Fibroblast of skin of left biceps (primary cell): ENCODE measurements at places on chromosomes 5 and 9.

DNA sequence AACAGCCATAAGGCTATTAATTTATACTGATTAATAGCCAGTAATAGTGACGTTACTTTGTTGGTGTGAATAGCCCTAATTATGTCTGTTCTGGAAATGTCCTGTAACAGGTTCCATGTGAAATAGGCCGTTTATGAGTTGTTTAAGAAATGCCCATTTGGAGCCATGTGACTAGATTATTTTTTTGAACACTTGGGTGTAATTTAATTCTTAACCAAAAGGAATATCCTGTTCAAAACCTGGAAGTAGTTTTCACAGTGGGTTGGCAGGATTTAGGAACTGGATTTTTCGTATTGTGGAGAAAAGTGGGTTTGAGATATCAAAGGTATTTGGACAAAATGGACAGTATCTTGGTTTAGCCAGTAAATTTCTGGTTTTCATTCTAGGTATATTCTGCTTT, 1.3 kb downstream of the TENT2 start:
- DNase-seq: no peak

- no peak for DNase-seq
Observed at GRCh38 chr9:109391176-109391575, 70.3 kb upstream of the EPB41L4B start.

DNA sequence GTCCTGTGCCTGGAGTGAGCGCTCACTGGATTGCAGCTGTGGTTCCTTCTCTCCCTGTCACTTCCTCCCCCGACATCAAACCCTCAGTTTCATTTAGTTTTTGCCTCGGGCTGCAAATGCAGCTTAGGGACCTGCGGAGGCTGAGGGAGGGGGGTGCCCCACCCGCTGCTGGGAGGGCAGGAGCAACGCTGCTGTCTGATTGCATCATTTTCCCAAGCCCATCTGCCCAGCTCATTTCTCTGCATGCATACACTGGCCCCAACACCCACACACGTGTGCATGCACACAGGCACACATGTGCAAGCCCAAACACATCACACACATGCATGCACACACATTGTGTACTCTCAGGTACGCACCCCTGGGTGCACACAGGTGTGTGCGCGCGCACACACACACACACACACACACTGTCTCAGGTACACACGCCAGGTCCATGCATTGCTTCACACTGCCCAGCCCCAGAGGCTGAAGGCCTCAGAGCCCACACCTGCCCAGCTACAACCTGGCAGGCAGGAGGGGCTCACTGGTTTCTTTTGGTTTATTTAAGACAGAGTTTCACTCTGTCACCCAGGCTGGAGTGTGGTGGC, 3.4 kb downstream of the ASS1 start:
- DNase-seq: peak; percentile 49

GRCh38 chr9:115972843-115973595, 180.6 kb upstream of the PAPPA start:
- no peak for DNase-seq

DNA sequence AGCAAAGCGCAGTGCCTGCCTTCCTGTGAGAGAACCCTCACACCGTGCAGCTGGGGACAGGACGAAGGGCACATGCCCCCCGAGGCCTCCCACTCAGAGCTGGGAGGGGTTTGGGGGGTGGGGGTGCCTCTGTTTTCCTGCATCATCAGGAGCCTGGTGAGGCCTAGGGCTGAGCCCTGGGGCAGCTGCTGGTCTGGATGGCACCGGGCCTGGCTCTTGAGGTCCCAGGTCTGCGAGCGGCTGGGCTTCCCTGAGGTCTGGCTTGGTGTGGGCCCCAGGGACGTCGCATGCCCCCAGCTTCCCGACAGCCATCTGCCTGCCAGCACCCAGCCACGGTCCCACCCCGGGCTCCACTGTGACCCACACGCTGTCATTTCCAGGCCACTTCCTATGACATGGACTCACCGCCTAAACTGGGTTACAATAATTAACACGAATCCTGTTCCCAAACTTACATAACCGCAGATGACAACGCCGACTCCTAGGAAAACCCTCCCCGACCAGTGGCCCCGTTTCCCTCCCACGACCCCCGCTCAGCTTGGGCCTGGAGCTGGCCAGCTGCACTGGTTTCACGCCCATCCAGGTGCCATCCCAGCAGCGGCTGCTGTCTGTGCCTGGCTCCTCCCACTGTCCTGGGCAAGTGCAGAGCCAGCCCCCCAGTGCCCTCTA, 8.7 kb downstream of the NACC2 start:
- no peak for DNase-seq

DNA sequence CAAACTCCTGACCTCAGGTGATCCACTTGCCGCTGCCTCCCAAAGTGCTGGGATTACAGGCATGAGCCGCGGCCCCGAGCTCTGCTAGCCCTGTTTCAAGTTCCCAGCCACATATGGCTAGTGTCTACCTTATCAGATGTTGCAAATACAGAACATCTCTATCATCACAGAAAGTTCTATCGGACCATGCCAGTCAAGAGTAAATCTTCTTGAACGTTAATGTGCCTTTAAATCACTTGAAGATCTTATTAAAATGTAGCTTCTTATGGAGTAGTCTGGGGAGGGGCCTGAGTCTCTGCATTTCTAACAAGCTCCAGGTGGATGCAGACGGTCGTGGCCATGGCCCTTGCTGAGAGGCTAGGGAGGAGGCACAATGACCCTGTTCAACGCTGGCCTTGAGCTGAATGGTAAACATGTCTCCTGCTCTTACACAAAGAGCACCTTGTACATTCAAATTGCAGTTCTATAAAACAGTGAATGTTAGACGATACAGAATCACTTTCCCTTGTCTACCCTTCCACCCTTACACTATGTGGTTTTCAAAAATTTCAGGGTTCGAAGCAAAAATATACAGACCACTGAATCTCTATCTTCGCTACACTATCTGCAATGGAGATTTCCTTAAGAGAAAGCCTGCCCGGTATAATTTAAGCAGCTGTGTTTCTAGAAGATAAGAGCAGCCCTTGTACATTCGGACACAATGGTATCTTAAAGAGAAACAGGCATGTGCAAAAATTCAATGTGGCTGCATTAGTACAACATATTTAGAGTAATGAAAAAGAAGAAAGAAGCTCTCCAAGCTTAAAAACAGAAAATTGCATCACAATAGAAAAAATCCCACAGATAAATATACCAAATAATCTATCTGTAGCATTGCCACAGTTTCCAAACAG, 114.1 kb downstream of the FRMD3 start:
- DNase-seq: no peak

DNA sequence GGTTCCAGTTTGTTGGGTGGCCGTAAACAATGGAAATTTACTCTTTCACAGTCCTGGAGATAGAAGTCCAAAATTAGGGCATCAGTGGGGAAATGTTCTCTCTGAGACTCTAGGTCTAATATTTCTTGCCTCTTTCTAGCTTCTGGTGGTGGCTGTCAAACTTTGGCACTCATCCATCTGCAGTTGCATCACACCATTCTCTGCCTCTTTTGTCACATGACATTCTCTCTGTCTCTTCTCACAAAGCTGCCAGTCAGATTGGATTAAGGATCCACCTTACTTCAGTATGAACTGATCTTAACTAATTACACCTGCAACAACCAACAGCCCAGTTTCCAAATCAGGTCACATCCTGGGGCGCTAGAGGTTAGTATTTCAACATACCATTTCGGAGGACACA, 222.9 kb upstream of the FTMT start:
- DNase-seq: no peak

GRCh38 chr5:77301447-77301883, 91.0 kb downstream of the PDE8B start:
- peak; percentile 49 for DNase-seq

DNA sequence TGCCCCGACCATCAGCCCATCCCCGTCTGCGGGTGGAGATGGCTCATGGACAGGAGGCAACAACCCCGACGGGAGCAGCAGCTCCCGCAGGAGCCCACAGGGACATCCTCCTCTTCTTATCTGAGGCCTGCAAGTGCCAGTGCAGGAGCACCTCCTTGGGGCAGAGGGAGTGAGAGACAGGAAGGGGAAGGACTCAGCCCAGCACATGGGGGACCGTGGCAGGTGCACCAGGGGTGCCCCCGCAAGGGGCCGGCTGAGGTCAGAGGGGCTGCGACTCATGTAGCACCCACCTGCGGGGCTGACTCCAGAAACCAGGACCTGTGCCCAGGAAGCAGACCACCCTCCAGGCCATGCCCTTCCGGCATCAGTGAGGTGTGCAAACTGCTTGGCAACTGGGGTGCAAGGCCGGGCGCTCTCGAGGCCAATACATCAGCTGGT, 259.8 kb upstream of the ADAMTS16 start:
- DNase-seq: no peak

DNA sequence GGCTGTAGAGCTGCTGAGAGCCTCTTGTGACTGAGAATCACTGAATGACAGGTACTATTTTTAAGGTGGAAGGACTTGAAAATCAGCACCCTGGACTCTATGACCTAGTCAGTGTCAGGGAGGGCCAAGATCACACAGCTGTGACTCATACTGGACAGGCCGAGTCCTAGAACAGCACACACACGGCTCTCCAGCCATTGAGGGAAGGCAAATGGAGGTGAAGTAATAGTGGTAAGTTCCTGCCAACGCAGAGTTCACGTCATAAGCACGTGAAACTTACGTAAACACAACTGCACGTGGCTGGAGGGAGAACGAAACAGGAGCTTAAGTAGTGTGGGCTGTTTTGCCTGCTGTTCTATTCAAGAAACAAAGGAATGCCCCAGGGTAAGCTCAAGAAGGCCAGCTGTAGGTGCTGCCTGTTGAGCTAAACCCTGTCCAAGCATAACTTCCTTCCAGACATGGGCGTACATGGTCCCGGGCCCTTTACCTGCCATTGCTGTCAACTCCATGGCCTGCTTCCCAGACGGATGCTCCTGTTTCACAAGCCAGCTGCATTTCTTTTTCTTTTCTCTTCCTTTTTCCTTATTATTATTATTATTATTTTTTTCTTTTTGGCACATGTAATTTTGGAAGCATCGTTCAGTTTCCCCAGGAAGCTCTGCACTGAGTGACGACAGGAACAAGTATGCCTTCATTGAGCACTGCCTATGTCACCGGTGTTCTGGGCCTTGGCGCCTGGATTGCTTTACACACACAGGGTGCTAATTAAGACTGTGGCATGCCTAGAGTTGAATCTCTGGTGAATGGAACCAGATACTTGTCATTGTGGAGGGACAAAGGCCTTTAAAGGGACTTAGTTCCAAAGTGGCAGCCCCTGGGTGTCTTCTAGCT, 10.2 kb upstream of the LCP2 start:
- DNase-seq: no peak

DNA sequence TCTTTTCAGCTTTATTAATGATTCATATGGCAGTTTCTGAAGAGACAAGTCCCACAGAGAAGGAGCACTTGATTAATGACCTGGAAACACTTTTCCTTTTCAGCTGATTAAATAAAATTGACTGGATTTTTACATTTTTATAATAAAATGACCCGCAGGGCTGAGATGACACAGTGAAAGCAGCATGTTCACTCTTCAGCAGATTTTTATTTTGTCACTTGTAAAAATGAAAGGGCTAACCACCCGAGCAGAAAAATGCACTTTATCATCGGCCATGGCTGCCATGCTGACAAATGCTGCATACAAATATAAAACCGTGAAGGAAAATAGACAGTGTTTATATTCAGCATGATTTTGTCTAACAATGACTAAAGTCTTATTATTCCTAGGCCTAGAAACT, 321.6 kb upstream of the ITGA1 start:
- DNase-seq: no peak

DNA sequence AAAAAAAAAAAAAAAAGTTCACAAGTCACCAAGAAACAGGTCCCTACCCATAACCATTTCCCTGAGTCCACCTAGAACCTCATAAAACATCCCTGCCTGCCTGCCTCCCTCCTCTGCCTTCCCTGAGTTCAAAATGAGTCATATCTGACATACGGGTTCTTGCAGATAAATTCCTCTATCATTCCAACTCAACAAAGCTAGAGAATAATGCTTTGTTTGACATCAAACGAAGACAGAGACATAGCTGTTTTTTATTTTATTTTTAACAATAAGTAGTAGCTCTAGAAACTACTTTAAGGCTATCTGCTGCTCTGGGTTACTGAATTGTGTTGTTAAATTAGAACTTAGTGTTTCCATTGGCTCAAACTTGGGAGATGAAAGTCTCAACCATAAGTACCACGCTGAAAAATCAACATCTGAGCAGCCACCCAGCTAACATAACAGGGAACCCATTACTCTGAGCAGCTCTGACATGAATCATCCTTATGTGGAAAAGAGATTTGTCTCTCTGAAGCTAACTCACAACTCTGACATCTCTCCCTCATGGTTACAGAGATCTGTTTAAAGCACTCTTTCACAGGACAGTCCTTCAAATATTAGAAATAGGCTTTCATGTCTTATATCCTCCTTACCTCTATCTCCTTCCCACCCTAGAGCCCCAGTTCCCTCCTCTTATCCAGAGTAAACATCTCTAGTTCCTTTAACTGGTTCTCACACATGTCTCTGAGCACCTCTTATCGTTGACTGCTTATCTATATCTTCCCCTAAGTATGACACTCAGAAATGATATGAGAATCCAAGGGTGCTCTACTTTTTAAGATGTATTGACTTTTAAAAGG, 12.1 kb downstream of the TMEM245 start:
- peak; percentile 33 for DNase-seq

- no peak for DNase-seq
Observed at GRCh38 chr5:133327946-133328401, 276.2 kb downstream of the HSPA4 start.

GRCh38 chr9:123716339-123716945, 213.5 kb downstream of the DENND1A start:
- no peak for DNase-seq

DNA sequence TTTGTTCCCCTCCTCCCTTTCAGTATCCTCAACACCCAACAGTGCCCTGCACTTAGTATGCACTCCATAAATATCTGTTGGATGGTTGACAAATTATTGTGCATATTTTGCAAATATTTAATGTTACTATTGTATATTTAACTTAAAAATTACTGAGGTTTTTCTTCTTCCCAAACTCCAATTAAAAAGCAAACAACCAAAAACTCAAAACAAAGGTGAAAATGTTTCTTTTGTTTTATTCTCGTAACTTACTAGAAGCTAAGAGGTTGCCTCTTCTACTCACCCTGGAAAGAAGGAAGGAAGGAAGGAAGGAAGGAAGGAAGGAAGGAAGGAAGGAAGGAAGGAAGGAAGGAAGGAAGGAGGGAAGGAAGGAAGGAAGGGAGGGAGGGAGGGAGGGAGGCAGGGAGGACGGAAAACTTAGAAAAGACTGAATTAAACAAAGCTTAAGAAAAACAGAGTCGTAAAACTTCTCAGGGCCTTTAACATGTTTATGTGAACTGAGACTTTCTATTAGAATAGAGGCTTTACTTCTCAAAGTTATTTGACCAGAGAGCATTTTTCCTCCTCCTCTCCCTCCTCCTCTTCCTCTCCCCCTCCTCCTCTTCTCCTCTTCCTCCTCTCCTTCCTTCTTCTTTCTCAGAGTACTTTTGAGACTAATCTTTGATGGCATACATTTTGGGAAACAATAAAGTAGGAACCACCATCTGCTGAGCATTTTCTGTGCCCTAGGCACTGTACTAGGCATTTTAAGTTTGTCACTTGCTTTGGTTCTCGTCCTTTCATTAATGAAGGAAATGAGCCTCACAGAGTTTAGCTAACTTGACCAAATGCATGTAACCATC, 396.6 kb upstream of the WWC1 start:
- no peak for DNase-seq

- no peak for DNase-seq
Observed at GRCh38 chr9:134632329-134632728, 9.3 kb upstream of the COL5A1 start.

- DNase-seq: no peak
Observed at GRCh38 chr5:170570476-170570875, 66.7 kb downstream of the KCNIP1 start.

- no peak for DNase-seq
Observed at GRCh38 chr5:170715141-170715540, 68.4 kb upstream of the GABRP start.
